ENCODE measurements at places on chromosomes 6 and 20.

- no peak for DNase-seq
Observed at GRCh38 chr20:31685853-31686643, 36.6 kb downstream of the BCL2L1 start.

- no peak for DNase-seq
Observed at GRCh38 chr6:47420394-47421371, 56.9 kb upstream of the CD2AP start.

- DNase-seq: no peak
Observed at GRCh38 chr20:4370851-4371250, 350.9 kb upstream of the PRND start.

DNA sequence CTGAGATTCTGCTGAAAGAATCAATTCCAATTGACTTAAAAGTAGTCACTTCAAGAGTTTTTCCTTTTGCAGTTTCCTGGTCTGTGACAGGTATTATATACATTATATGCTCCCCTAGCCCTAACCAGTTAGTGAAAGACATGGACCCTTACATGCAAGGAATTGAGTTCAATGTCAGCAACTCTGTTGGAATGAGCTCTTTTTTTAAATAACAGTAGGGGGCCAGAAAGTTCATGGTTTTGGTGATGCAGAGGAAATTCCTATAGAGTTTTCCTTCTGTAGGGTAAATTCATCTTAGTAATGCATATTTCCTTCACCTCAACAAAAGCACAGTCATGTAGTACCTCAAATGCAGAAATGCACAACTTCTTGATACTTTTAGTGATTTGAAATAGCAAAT, 172.2 kb downstream of the KIF6 start:
- no peak for DNase-seq

DNA sequence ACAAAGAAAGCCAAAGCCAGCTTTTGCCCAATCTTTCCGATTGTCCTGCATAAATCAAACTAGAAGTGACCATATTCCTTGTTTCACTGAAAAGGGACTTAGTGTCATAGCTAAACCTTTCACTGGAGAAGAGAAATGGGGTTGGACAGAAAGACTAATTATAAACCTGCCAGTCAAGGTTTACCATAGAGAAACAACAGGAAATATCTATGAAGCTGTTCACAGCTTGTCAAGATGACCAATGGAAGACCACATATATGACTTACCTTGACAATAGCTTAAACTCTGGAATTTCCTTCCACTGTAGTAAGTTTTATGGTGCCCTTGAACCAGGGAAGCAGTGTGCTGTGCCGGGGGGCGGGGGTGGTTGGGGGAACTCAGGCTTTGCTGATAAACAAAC, 107.7 kb upstream of the PHACTR1 start:
- DNase-seq: no peak

DNA sequence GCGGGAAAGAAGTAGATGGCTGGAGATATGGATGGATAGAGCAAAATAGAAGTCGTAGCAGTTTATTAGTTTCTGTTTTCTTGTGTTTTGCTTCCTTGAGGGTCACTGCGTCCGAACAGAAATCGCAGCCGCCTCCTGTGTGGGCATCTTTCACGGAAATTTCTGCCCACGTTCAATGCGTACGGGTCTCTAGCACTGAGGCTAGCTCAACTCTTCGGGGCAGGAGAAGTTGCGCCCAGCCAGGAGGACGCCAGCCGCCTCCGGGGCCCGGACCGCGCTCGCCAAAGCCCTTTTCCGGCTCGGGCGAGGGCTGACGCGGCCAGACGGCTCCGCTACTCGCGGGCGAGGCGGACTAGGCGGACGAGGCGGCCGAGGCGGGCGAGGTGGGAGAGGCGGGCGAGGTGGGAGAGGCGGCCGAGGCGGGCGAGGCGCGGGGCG, 814 bp downstream of the TFAP2B start:
- DNase-seq: no peak

DNA sequence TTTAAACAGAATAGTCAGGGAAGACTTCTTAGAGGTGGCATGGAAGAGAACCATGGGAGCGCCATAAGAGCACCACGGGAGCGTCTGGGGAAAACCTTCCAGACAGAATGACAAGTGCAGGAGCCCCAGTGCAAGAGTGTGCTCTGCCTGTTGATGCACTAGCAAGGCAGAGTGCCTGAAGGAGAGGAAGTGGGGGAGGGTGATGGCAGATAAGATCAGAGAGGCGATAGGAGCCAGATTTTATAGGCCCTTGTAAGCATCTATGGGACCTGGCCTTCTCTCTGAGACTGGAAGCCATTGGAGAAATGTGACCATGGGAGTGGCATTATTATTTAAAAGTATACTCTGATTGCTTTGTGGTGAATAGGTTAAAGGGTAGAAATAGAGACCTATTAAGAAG, 13.1 kb downstream of the FUCA2 start:
- peak; percentile 18 for DNase-seq

DNA sequence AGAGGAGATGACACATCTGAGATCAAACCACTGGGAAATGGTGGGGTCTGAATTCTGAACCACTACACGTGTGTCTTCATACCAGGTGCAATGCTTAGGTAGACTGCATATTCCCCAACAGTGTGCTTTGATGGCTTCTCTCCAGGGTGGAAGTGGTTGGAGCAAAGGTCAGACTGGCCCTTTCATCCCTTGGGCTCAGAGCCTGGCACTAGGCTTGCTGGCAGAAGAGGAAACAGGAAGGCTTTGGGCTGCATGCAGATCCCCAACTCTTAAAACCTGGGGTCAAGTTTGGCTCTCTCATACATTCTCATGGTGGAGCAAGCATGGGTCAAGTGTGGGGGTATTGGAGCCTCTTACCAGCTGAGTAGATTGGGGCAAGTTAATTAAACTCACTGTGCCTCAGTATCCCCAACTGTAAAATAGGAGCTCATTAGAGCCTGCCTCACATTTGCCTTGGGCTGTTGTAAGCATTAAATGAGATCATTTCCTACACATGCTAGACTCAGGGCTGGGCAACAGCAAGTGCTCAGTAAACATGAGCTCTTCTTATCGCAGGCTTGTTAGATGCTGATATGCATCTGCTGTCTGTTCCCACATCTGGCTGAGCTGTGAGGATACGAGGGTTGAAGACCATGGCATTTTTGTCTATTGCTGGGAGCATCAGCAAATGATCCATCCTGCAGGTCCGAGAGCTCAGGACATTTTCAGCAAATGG, 51.6 kb upstream of the FAM83D start:
- peak; percentile 62 for DNase-seq

DNA sequence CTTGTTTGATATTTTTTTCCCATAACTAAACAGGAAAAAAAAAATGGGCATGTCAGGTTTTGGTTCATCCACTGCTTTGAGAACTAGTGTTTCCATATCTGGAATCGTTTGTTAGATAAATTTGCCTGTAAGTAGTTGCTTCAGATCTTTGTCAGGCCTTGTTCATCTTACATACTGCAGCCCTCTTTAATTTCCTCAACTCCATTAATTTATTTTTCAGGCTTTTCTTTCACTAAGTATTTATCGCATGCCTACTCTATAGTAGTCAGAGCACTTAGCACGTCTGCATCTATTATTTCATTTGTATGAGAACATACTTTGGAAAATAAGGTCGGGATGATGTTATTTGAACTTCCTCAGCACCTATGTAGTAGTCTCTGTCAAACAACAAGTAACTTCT, 80.9 kb downstream of the CAP2 start:
- DNase-seq: no peak

- no peak for DNase-seq
Observed at GRCh38 chr6:164195942-164196281, 781.4 kb downstream of the QKI start.

- DNase-seq: no peak
Observed at GRCh38 chr6:23091795-23092194, 522.4 kb downstream of the HDGFL1 start.

DNA sequence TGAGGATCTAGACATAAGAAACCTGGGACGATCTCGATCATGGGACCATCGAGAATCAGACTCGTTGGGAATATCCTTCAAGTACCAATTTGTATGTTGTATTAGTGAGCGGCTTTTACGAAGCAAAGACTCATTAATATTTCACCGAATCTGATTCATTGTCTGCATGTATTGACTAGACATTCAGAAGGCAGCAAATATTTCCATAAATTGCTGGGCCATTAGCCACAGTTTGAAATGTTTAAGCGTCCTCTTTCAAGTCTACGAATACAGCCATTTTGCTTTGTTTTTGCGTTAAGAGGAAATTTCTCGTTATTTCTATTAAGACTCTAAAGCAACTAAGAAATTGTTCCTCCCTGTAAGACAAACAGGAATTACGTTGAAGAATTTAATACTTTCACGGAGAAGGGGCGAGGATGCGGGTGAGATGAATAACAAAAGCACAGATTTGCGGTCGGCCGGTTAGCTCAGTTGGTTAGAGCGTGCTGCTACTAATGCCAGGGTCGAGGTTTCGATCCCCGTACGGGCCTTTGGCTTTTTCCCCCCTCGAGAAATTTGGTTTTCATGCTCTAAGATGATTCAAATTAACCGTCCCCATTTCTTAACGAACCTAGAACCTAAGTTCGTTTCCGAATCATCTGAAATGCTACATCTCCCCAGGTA, 18.5 kb downstream of the POM121L2 start:
- no peak for DNase-seq

GRCh38 chr6:166565084-166565967, 21.2 kb downstream of the RAMACL start:
- DNase-seq: no peak

DNA sequence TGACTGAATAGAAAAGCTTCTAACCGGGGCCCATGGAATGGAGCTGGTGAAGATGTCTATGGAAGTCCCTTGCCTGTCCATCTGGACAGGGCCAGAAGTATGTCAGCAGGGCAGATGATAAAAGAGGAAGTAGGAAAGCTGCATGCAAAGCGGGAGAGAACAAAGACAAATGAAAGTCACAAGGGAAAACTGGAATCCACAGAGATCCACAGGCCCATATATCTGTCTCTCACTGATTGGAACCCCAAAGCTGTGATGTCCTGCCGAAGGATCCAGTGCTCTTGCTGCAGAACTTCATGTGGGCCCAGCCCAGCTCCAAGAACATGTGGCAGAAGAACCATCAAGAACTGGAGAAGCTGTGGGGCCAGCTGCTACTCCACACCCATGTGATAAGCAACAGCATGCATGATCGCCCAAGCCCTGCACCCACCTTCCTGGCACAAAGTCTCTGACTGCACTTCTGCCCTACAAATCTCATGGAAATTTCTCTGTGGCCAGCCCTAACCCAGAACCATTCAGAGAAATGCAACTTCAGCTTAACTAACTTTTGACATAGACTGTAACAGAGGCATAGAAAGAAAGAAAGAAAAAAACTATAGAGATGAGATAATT, 716.0 kb downstream of the KIF16B start:
- DNase-seq: no peak

DNA sequence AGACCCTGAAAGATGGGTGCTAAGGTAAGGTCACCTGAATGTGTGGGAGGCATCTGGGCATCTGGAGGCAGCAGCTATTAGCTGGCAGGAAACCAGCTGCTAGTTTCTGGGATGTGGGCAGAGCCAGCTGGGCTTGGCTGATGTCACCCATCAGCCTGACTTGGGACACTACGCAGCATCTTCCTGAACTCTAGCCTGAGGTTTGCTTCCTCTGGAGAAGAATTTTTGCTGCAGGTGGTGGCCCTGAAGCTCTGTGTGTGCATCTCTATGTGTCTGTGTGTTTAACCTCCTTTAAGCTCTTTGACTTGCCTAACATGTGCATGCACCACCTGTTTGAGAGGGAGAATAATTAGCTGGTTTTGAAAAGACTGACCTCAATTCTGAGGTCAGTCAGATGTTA, 465.1 kb upstream of the CHD6 start:
- DNase-seq: no peak

DNA sequence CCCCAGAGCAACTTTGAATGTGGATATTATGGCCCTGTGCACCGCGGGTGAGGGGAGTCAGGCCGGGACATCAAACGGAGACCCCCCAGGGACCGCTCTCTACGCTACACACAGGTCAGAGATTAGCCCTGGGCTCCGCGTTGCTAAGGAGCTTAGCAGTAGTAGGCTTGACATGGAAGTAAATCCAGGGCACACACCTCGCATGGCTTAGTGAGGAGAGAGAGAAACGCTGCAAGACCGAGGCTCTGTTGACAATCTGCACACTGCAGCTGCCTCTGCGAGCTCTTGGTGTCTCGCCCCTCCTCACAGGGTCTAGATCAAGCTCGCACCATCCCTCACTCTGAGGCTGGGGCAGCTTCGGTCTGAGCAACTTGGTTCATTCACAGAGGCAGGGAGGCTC, 116.1 kb upstream of the CDH4 start:
- DNase-seq: no peak

DNA sequence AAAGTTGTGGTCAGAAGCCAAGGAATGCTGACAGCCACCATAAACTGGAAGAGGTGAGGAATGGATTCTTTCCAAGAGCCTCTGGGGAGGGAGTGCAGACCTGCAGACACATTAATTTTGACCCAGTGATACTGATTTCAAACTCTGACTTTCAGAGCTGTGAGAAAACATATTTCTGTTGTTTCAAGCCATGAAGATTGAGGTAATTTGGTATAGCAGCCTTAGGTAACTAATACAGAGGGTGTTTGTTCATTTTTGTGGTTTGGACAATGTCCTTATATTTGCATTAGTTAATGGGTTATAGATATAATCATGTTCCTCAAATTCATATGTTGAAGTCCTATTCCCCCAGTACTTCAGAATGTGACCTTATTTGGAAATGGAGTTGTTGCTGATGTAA, 85.4 kb upstream of the GTSF1L start:
- no peak for DNase-seq

GRCh38 chr6:134884752-134885151, 65.1 kb downstream of the ALDH8A1 start:
- DNase-seq: no peak

GRCh38 chr6:140480852-140481251, 1106.4 kb upstream of the CITED2 start:
- DNase-seq: no peak

DNA sequence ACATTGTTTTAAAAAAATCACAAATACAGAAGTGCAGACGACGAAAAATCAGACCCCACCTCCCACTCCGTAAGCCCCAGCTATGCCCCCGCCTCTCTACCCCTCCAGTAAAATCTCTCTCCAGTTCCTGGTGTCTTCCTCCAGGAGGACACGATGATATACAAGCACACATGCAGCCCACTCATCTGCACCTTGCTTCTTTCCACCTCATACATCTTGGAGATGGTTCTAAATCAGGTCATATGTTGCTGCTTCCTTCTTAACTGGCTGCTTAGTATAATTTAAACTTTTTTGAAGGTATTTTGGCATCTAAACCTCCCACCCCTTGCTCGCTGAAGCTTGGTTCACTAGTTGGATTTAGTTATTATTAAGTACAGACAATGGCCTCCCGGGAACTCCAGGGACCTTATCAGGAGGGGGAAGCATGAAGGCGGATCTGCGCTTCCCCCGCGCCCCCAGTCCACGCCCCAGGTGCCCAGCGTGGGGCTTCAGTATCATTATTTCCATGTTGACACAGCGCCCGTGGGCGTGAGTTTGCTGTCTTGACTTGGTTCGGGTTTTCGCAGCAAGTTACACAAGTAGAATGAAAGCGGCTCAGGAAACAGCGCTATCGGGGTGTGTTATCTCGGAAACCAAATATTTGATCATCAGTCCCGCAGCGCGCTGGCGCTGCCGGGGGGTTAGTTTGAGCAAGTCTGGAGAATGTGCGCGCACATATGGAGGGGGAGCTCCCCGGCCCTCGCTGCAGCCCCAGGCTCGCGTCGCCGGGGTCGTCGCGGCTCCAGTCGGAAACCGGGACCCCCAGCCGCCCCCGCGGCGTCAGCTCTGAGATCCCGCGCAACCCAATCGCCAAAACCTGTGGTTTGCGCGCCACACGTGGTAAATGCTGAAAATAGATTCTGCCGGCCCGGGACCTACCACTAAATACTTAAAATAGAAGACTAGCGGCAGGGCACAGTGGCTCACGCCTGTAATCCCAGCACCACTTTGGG, 2.3 kb downstream of the BMP7 start:
- no peak for DNase-seq
